A549 treated with AZD2906 at 1 μM for 4 hours (cell line): ENCODE measurements at places on chromosomes 1 and 21. TPM values are rescaled to one million over a fixed set of nuclear protein-coding genes. Genes with fewer than 3 reads are reported as not detected.

FLG2 gene
- total RNA-seq, result not detected in 5 replicates

TCHH gene
- total RNA-seq, result 0.23 to 0.28 TPM (median 0.25 TPM) in 5 replicates

LENEP gene
- not detected in 5 replicates for total RNA-seq

SCYL3 gene
- 2.3 to 3.3 TPM (median 2.8 TPM) in 5 replicates for total RNA-seq

ALX3 gene
- not detected in 5 replicates for total RNA-seq

KCNA3 gene
- total RNA-seq, result not detected in 5 replicates

FCRLA gene
- 0.03 to 0.06 TPM in 2 of 5 replicates, not detected in the others for total RNA-seq

FCN3 gene
- not detected in 5 replicates for total RNA-seq
